ENCODE measurements at places on chromosomes 4 and X.

DNA sequence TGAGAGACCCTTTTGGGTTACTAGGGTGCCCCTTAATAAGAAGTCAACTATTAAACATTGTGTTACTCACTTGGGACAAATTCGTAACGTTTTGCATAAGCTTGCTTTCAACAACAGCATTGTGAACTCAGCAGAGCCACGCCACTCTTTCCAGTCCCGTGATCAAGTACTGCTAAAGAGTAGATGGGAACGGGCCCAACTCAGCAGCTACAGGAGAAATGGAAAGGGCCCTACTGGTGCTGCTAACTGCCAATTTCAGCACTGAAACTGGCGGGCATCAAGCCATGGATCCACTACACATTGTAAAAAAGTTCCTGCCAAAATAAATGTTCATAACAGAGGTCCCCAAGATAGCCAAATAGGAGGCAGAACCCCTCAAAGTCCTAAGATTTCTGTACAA lies 19.0 kb upstream of the DHX15 start:
- DNase-seq: no peak

GRCh38 chr4:33226133-33226532 lies 2506.0 kb downstream of the PCDH7 start:
- no peak for DNase-seq

DNA sequence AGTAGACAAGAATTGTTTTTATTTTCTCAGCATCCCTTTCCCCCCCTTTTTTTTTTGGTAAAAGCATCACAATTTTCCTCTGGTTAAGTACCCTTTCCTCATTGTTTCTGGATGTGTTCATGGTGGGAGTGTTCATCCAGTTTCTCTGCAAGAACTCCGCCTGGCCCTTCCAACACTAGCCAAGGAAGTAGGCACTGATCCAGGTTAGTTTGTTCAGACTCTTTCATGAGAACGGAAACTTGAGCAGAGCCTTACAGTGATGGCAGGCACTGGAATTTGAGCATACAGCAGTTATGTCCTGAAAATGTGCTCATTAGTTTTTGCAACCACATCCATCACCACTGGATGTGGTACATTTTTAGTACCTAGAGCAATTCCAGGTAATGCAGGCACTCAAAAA lies 336.1 kb upstream of the BOD1L1 start:
- no peak for DNase-seq

GRCh38 chr4:85823295-85823694 lies 348.3 kb downstream of the ARHGAP24 start:
- no peak for DNase-seq
